ENCODE measurements at places on chromosomes 7 and 10.

DNA sequence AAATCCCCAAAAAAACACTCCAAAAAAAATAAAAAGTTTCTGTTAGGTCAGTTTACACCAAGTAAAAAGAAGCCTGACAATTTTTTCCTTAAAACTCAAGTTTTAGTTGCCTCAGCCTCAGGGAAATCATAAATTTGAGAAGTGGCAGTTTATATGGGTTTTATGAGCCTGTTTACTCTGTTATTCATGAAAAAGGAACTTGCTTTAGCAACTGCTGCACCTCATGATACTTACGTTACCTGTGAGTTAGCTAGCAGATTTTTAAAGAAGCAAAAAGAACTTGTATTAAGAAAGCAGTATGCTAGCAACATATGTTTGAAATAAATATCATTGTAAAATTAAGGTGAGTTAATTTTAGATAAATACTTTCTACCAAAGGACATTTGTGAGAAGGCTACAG lies 1264.5 kb upstream of the PHF14 start:
- no peak for DNase-seq

GRCh38 chr7:12729112-12729511 lies 41.7 kb downstream of the ARL4A start:
- no peak for DNase-seq

GRCh38 chr7:2941216-2941859 lies 97.2 kb upstream of the GNA12 start:
- no peak for DNase-seq

DNA sequence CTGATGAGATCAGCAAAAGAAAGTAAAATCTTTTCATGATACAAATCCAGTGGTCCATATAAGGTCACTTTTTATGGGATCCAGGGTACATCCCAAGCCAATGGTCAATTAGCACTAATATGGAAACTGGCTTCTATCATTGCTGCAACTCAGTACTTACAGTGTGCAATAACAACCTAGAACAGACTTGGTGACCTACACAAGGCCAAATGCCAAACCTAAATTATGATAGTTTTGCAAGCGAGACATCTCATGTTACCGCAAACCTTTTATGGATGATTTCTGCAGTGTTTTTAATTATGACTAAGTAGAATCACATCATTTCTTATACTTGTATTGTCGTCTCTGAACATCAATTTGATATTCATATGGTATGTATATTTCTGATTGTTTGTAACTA lies 583.5 kb upstream of the SEMA3D start:
- DNase-seq, result no peak

DNA sequence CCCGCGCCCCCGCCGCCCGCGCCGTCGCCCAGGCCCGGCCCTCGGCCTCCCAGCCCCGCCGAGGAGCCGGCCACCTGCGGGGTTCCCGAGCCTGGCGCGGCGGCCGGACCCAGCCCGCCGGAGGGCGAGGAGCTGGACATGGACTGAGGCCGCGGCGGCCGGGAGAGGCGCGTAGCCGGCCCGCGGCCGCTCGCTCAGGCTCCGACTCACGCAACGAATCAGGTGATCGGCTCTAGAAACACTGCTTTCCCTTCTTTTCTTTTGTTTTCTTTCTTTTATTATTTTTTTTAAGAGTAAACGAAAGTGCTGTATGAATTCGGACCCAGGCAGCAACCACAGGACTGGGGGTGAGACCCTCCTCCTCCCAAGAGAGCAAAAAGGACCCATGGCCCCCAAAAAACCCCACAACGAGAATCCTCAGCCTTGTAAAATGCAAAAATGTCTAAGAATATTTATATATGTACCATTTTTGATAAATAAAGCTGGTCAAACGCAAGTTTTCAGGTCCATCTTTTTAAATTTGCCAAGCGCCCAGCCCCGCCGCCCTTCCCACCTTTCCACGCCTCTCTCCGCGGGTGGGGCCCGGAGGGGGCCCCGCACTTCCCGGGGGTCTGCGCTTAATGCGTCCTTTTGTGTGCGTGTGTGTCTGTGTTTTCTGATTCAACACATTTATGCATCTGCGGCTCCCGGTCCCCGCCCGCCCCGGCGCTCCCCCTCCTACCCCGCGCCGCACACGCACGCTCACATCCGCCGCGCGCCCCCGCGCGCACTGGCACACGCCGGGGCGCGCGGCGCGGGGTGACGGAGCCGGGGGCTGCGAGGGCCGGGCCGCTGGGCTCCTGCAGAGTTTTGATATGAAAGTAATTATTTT lies 4.4 kb downstream of the UNCX start:
- DNase-seq, result no peak

DNA sequence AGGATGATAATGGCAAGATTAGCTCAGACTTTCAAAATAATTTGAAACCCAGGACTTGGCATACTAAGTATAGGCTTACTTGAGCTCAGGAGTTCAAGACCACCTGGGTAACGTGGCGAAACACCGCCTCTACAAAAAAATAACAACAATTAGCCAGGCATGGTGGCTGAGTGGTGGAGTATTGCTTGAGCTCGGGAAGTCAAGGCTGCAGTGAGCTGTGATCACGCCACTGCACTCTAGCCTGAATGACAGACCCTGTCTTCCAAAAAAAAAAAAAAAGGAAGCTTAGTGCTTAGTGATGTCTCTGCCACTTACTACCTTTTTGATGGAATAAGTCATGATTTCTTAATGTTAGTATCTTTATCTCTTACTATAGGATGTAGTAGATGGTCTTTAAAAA lies 25.5 kb downstream of the RABGEF1 start:
- DNase-seq, result no peak
